ENCODE measurements at places on chromosomes 16 and 17.
A peak's percentile ranks its signal among the peaks of the same experiment; 100 is the strongest.

DNA sequence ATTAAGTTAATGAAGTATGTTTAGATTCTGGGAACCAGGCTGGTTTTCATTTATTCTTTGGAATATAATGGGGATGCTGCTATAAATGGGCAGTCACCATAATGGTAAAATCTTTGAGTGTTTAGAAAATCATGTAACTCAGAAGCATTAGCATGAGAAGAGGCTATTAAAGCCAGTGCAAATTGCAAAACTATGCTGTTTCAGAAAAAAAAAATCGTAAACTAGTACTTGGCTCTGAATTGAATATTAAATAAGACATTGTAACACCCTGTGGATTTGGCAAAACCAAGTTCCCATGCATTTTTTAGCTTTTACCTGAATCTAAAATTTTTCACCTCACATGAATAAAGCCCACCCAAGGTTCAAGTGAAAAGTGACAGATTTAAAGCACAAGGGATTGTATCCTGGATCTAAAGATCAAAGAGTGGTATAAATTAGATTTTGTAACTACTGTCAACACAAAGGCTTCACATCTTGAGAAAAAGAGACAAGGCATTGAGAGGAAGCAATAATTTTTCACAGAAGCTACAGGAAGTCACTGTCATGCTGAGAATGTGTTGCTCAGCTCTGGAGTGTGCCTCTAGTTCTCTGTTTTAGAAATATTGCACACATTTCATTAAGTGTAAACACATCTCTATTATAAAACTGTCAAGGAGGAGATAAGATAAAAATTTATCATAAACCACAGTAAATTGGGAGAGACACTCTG, 142.2 kb downstream of the ABCA8 start:
- no peak for DNase-seq

DNA sequence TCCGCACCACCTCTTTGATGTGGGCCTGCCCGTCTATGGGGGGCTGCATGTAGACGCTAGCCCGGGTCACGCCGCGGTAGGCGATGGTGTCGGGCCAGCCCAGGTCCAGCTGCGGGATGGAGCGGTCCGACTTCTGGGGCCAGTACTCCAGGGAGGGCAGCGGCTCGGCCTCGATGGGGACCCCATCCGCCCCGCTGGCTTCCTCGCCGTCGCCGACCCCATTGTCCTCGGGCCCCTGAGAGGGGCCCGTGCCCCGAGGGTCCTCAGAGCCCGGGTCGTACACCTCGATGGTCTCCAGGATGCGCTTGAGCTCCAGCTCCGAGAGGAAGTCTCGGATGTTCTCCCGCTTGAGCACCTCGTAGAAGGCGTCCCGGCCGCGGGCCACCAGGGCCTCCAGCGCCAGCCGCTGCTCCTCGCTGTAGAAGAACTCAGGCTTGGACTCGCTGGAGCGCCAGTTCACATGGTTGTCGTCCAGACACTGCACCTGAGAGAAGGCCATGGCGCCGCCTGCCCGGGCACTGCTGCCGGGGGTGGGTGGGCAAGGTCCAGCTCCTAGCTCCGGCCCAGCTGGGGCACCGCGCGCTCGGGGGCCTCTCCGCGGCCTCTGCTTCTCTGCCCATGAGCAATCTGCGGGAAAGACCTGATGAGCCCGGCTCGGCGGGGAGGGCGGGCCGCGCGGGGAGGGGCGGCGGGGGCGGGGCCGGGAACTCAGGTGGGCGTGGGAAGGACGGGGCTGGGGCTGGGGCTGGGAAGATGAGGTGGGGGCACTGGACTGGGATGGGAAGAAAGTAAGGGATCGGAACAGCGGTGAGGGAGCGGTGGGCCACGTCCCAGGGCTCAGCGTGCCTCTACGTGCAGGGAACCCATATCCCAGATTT, 782 bp downstream of the FAM83G start:
- peak; percentile 55 for DNase-seq

DNA sequence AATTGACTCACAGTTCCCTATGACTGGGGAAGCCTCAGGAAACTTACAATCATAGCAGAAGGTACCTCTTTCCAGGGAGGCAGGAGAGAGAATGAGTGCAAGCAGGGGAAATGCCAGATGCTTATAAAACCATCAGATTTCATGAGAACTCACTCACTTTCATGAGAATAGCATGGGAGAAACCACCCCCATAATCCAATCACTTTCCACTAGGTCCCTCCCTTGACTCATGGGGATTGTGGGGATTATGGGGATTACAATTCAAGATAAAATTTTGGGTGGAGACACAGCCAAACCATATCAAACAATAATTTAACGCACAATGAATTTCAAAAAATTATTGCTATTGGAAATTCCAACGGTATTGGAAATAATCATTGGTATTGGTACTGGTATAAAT, 15.1 kb downstream of the ABCA9 start:
- no peak for DNase-seq

- DNase-seq: no peak
These were observed 453.3 kb downstream of the KCNJ2 start for GRCh38 chr17:70622368-70623260.

GRCh38 chr17:51270636-51271035, 10.3 kb downstream of the UTP18 start:
- DNase-seq: no peak

DNA sequence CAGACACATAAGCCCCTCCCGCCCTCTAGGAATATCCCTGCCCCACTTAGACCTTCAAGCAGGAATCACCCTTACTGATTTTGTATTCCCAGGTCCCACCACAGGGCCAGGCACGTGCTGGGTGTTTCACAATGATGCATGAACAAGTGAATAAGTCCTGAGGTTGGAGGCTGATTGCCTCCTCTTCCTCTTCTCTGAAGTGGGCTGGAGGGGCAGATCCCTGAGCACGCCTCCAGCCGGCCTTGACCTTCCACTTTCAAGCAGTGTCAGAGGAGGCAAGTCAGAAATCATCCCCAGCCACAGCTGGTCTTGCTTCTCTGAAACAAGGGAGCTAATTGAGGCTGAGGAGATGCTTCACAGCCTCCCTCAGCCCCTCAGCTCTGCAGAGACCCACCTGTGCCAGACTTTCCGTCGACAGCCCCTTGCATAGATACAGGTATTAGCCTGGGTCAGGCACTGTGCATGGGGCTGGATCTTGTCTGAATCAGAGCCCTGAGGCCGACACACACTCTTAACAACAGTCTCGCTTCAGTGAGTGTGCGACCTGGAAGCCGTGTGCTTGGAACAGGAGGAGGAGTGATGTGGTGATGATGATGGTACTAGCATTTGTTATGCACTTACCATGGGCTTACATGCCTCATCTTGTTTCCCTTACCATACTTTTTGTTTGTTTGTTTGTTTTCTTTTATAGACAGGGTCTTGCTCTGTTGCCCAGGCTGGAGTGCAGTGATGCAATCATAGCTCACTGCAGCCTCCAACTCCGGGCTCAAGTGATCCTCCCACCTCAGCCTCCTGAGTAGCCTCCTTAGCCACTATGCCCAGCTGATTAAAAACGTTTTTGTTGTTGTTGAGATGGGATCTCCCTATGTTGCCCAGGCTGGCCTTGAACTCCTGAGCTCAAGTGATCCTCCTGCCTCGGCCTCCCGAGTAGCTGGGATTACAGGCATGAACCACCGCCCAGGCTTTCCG, 15.0 kb downstream of the MRM1 start:
- DNase-seq: no peak

DNA sequence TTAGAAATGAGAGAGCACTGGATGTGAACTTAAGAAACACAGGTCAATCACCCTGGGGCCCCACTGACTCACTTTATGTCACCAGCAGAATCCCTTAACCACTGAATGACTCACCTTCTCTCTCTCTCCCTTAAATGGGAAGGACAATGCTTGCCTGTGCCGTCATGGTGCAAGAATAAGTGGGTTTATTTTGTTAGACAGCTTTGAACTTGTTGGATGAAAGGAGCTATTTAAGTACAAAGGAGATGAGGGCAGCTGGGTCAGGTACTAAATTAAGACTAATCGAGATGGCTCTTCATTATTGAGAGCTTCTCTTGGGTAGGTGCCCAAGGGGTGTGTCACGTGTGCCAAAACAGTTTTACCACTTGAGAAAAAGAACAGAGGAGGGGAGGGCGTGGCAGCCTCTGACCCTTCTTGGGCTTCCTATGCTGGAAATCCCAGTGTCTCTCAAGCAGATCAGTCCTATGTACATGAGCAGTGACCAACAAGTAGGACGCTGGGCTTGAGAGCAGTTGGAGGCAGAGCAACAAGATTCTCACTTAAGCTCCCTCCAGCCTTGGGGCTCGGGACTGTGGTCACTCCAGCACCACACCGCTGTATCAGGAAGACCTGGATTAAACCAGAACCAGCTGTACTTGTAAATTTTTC, 6.7 kb upstream of the KRT31 start:
- peak; percentile 100 for DNase-seq

DNA sequence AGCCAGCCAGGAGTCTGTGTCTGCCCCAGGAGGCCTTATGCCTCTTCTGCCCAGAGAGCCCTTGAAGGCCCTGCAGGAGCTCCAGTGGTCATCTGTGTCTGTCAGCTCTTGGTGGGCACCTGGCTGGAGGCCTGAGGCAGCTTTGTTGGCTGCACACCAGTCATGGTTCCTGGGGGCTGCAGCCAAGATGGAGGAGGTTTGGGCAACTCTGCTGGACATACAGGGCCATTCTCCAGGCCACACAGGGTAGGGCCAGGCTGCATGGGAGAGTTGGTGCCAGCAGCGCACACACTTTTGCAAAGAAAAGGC, 29.4 kb downstream of the B9D1 start:
- no peak for DNase-seq

DNA sequence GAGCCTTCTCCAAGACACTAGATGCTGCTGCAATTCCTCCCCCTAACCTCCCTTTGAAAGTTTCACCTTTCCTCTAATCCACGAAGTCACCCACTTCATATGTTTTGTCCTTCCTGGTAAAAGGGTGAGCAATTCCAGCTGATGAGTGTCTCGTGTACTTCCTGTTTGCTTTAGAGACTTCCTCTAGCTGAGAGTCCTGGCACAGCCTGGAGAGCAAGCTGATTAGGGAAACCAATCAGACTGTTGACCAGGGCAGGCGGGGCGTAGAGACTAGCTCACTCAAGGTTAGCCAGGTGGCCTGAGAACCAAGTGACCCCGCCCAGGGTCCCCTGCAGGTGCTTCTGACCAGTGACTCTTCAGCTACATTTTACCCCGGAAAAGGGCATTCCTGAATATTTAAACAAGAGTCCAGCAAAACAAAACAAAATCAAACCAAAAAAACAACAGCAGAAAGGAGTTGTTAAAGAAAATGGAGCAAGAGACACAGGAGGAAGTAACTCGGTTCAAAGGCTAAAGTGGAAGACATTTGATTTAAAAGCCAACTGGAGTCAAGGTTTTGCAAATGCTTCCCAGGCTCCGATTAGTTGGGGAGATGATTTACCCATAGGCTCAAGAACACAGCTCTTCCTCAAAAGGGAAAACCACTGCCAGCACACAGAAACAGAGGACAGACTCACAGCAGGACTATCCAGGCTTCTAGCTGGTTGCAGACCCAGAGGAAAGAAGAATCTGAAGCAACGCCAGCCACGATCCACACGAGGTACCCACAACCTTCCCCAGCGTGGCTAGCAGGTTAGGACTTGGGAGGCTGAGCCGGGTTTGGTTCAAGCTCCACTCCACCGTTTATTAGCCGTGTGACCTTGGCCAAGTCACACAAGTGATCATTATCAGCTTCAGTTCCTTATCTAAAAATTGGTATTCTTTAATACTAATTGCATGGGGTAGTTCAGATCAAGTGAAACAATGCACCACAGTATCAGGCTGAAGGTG, 13.4 kb downstream of the HSPB9 start:
- DNase-seq: no peak

GRCh38 chr17:17844500-17844899, 7.7 kb upstream of the SREBF1 start:
- DNase-seq: no peak

DNA sequence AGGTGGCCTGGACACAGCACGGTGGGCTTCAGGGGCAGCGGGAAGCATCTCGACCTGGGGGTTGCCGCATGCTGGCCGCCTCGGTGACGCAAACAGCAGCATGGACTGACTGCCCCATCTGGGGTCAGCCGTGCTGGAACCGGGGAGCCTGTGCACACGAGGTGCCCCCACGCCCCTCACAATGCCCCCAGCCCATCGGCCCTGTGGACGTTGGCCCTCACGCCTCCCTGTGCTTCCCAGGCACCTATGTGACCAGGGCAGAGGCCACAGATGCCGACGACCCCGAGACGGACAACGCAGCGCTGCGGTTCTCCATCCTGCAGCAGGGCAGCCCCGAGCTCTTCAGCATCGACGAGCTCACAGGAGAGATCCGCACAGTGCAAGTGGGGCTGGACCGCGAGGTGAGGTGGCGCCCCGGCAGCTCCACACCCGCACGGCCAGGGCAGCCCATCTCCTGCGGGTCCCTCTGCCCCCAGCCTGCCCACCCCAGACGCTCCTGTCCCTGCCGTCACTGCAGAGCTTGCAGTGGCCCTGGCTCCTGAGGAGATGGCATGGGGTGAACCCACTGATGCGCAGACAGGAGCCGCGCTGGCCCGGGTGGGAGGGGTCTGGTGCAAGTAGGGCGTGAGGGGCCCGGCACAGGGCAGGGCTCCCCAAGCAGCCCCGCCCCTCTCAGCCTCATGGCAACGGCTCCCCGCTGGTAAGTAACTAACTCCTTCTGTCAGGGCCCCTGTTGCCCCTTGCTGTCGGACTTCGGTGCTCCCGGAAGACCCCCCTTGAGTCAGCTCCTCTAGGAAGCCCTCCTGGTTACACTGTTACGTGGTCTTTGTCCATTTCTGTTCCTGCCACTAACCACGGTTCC, 13.6 kb downstream of the CDH15 start:
- DNase-seq: no peak

- DNase-seq: no peak
These were observed 5.2 kb downstream of the IL32 start for GRCh38 chr16:3070608-3071111.

- no peak for DNase-seq
These were observed 36.1 kb downstream of the USP31 start for GRCh38 chr16:23113185-23113584.

GRCh38 chr17:8994319-8994718, 27.0 kb upstream of the NTN1 start:
- DNase-seq: no peak

- DNase-seq: no peak
These were observed 9.7 kb upstream of the CLEC18A start for GRCh38 chr16:69941251-69942098.

DNA sequence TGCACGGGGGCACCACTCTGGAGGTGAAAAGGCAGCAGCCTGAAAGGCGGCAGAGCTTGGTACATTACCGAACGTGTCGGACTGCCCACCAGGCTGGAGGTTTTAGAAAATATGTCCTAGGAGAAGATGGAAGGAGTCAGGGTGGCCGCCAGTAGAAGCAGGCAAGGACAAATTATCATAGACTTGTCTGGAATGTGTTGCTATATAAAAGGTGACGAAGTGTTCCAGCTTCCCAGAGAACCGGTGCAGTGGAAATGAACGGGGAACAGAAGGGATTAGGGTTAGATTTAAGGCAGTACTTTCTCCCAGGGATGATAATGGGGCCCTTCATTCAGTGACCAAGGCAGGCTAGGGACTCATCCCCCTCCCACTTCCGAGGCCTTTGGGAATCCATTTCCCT, 27.4 kb downstream of the PIPOX start:
- no peak for DNase-seq

DNA sequence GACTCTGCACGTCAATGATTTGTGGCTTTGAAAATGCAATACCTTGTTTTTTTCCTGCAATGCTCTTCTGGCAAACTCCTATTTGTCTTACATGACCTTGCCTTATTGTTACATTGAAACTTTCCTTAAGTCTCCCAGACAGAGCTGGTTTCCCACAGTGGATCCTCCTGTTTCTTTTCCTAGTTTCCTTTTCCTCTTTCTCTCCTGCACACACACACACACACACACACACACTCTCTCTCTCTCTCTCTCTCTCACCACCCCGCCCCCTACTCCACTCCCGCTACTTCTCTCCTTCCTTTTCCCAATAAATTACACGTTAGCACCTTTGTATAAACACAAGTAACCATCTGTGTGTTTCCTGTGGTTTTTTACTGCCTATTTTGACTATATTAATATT, 2.3 kb downstream of the ORC6 start:
- no peak for DNase-seq
